HuH-7.5 (cell line): ENCODE measurements at places on chromosomes 4 and X.
A peak's percentile ranks its signal among the peaks of the same experiment; 100 is the strongest.

DNA sequence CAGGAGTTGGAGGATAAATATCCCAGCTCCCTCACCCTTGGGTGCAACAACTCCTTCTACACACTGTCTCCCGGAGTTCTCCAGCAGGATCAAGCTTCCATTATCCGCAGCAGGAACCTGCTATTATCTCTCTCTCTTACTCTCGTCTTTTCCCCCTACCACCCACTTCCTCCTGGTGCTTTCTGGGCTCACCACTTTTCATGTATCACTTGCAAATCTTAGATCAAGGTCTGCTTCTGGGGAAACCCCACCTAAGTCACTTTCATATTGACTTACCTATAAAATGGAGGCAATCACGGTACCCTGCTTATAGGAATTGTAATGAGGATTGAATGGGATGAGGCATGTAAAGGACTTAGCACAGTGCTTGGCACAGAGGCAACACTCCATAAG is 589.5 kb downstream of the BCOR start:
- DNase-seq, result no peak

DNA sequence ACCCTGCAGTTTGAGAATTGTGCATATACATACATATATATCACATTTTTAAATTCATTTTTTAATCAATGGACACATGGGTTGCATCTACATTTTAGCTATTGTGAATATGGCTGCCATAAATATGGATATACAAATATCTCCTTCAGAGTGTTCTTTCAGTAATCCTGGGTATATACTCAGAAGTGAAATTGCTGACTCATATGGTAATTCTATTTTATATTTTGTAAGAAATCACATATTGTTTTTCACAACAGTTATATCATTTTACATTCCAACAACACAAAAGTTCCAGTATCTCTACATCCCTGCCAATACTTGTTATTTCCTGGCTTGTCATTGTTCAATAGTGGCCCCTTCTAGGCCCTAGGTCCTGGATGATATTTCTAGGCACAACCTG is 20.6 kb upstream of the HSFX4 start:
- DNase-seq, result no peak

- DNase-seq, result no peak
Observed at GRCh38 chrX:72306085-72306801, 529 bp upstream of the CITED1 start.

GRCh38 chr4:130124066-130124465 is 1028.1 kb downstream of the C4orf33 start:
- no peak for DNase-seq

- no peak for DNase-seq
Observed at GRCh38 chrX:7088968-7089615, 58.4 kb upstream of the STS start.

DNA sequence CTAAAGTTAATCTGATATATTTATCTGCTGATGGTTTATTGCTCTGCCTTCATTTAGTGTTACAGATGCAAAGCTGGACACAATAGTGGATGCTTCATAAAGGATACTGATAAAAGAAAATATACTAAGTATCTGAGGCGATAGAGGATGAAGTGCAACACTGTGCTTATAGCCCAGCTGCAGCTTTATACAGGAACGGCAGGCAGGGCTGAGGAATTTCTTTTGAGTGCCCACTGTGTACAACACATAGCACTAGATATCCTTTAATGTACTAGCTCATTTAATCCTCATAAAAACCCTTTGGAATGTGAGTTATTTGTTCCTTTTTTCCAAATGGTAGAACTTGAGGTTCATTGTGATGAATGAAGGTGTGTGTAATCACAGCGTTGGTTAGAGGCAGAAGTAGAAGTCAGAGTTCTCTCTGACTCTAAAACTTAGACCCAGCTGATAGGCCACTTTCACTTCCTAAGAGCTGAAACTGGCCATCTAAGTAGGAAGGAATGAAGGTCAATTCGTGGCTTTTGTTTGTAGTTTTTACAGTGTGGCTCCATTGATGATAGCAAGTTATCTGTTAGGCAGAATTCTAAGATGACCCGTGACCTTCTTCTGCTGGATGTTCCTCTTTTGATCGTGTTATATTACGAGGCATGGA is 138.0 kb downstream of the VEGFC start:
- no peak for DNase-seq

- no peak for DNase-seq
Observed at GRCh38 chr4:47213971-47214370, 182.6 kb downstream of the GABRB1 start.

GRCh38 chr4:80568891-80569290 is 233.4 kb downstream of the CFAP299 start:
- DNase-seq, result no peak

DNA sequence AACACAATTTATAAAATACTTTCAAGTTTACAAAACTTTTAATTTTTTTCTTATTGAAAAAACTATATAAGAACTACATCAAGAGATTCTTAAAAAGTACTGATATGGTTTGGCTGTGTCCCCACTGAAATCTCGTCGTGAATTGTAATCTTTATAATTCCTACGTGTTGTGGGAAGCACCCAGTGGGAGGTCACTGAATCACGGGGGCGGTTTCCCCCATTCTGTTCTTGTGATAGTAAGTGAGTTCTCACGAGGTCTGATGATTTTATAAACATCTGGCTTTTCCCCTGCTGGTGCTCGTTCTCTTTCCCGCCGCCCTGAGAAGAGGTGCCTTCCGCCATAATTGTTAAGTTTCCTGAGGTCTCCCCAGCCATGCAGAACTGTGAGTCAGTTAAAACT is 88.5 kb downstream of the FRAS1 start:
- no peak for DNase-seq

DNA sequence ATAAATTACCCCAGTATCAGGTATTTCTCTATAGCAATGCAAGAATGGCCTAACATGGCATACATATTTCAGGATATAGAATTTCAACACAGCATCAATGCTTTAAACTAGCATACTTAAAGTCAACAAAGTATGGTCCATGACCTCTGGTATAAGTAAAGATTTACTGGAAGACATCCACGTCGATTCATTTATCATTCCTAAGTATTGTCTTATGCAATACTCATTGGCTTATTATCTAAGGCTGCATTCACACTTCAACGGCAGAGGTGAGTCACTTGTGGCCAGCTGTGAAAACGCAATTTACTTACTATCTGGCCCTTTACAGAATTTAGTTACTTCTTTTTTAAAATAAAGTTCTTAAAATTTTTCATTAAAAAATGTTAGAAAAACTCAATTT is 42.6 kb downstream of the ADGRA3 start:
- no peak for DNase-seq

- DNase-seq, result no peak
Observed at GRCh38 chrX:68717663-68718442, 70.4 kb downstream of the STARD8 start.

- DNase-seq, result no peak
Observed at GRCh38 chrX:23365541-23365940, 30.9 kb downstream of the PTCHD1 start.

DNA sequence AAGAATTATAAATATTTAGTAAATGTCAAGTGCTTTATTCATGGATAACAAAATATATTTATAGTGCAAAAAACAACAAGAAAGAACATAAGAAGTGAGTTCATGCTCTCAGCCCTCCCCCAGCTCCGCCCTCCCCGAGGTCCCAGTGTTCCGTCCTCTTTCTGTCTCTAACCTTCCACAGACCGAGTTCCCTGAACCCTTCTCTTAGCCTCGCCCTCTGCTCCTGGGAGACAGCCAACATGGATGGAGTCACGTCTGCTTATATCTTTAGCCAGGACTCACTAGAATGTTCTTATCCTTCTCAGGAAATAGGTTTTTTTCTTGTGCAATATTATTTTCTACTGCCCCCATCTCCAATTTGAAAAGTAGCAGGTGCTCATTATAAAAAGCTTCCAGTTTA is 40.1 kb upstream of the HELT start:
- no peak for DNase-seq

DNA sequence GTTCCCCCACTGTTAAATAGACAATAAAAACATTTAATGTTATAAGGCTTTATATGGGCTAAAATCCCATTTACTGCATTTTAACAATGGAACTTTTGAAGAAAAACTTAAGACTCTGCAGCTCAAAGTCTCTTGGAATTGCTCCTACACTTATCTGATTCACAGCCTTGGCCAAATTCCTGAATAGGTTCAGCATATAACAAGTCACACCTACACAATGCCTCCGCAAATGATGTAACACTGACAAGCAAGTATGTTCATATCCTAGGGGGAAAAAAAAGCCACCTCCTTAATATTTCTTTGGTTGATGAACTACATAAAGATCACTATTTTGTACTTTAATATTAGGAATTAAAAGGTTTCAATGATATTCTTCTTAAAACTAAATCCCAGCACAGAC is 34.5 kb downstream of the RPS6KA6 start:
- no peak for DNase-seq

DNA sequence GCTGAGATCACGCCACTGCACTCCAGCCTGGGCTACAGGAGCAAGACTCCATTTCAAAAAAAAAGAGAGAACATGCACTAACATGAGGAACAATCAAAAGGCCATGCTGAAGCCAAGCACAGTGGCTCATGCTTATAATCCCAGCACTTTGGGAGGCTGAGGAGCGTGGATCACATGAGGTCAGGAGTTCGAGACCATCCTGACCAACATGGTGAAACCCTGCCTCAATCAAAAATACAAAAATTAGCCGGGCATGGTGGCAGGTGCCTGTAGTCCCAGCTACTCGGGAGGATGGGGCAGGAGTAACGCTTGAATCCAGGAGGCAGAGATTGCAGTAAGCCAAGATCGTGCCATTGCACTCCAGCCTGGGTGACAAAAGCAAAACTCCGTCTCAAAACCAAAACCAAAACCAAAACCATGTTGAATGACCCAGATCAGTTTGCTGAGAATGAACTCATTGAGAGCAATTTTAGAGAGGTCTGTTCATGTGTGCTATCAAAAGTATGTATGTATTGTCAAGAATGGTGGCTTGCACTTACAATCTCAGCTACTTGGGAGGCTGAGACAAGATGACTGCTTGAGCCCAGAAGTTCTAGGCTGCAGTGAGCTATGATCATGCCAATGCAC is 44.8 kb downstream of the PDS5A start:
- no peak for DNase-seq

GRCh38 chrX:100643212-100643611 is 787 bp upstream of the SRPX2 start:
- DNase-seq, result no peak

- no peak for DNase-seq
Observed at GRCh38 chr4:13207226-13207625, 276.9 kb downstream of the RAB28 start.

- DNase-seq, result peak; percentile 43
Observed at GRCh38 chr4:173167758-173168395, 734 bp upstream of the GALNT7 start.

- DNase-seq, result no peak
Observed at GRCh38 chr4:125010796-125011503, 298.4 kb upstream of the ANKRD50 start.

GRCh38 chr4:1981251-1982058 is 27.3 kb downstream of the NELFA start:
- no peak for DNase-seq

DNA sequence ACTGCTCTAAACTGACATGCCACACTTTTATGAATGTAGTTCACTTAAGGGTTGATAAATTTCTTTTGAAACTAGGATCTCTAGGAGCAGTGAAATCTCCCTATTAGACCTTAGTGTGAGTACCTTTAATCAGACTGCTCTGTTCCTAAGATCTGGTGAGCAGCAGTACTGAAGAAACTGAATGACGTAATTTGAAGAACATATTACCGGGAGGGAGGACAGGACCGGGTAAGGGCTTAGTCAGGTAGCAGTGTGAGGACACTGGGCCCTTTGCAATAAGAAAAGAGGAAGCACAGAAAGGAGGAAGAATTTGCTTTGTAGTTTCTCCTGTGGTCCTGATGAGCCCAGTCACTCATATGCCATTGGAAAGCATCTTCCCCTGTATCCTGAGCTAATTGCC is 255.2 kb downstream of the THOC2 start:
- no peak for DNase-seq

DNA sequence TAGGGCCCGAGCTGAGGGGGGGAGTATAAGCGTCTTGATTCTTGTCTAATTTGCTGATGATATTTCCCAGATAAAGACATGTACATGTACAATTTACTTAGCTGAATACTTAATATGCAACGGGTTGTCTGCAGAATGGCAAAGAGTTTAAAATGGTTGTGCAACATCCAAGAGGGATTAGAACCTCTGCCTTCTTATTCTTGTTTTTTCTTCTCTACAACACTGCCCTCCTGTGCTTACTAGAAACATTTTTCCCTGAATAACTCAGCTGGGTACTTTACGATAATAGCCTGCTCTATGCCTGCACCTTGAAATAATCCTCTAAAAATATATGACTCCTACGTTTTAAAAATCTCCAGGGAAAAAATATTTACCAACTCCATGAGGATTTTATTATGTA is 41.8 kb downstream of the INTS12 start:
- DNase-seq, result no peak

DNA sequence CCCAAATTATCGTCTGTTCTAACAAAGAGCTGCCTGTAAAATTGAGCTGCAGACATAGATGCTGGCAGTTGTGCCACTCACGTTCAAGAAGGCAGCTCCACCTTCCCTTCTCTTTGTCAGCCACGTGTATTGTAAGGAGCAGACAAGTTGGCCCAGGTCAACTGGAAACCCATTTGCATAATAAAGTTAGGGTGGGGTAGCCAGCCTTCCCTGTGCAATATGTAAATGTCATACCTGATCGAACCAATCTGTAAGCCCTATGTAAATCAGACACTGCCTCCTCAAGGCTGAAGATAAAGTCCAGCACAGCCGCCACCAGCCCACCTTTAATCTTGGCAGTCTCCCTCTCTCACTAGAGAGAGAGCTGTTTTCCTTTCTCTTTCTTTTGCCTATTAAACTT is 117.2 kb downstream of the TMEM144 start:
- DNase-seq, result no peak

DNA sequence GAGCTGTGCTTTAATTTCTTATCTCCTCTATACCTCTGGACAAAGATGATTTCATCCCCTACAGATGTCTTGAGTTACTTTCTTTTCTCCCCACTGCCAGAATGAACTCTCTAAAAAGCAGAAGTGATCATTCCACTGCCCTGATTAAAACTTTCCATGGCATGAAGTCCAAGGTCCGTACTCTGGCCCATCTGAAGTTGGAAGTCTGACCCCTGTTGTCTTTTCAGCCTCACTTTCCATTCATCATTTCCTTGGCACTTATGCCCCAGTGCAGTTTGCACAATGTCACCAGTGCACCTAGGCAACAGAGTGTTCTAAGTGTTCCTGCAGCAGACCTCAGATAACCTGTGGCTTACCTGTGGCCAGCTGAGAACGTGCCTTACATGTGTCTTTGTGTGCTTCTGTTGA is 242.4 kb downstream of the FRAS1 start:
- no peak for DNase-seq

DNA sequence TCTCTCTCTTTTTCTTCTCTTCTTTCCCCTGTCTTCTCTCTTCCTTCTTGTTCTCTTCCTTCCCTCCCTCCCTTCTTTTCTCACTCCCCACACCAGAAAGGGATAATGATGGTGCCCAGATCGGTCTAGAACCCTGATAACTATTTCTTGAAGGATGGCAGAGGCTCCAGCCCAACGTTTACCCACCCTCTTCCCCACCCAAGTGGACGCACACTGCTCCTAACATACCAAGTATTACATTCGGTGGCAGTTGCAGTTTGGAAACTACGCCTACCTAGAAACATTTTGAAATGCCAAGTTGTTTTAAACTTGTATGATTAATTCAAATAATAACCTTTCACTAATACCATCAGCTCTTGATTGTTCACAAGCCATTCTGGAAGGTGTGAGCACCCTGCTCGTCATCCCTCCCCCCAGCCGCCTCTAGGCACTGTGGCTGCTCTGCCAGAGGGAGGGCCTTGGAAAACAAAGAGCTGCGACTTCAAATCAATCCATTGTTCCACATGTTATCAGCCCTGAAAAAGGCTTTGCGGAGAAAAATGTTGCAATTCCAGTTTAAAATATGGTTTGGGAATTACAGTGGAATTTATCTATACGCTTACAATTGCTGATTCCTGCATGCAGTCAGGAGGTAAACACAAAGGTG is 1017.5 kb upstream of the TENM3 start:
- DNase-seq, result no peak
